Activated CD4-positive, CD25-positive, alpha-beta regulatory T cell treated with anti-CD3 and anti-CD28 coated beads, Interleukin-2, amount 50 U/mL, for 16 hours (primary cell): ENCODE measurements at places on chromosomes 4 and X.

- DNase-seq: no peak
Observed at GRCh38 chrX:56978172-56978571, 17.2 kb downstream of the SPIN3 start.

DNA sequence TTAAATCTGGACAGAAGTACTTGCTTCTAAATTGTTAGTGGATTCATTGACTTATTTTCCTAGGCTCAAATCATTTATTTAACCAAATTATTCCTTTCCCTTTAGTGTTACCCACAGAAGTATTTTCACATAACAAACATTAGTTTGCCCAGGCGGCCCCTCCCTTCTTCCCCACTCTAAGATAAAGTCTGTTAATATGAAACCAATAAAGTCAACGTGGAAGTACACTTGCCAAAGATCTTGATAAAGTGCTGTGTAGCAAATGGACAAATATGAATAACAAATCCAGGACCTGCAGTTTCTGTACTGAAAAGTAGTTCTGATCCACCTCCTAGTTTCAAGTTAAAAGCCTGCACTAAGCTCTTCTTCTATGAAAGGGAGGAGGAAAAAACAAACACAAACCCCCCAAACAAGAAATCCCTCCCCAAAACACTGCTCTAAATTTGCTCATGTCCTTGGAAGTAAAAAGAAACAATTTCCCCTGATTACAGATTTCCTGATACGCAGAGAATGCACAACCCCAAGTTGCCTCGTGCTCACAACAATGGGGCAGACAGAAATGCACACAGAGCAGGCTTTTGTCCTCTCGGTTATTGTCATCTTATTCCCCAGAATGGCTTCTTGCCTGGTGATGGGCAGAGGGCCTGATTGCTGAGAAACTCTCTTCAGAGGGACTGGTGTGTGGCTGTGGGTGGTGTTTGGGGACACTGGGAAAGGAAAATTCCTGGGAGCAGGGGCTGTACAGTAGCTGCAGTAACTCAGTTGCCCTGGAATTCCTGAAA lies 23.2 kb downstream of the TMSB4X start:
- no peak for DNase-seq

GRCh38 chr4:156298230-156298629 lies 344.6 kb upstream of the CTSO start:
- no peak for DNase-seq

DNA sequence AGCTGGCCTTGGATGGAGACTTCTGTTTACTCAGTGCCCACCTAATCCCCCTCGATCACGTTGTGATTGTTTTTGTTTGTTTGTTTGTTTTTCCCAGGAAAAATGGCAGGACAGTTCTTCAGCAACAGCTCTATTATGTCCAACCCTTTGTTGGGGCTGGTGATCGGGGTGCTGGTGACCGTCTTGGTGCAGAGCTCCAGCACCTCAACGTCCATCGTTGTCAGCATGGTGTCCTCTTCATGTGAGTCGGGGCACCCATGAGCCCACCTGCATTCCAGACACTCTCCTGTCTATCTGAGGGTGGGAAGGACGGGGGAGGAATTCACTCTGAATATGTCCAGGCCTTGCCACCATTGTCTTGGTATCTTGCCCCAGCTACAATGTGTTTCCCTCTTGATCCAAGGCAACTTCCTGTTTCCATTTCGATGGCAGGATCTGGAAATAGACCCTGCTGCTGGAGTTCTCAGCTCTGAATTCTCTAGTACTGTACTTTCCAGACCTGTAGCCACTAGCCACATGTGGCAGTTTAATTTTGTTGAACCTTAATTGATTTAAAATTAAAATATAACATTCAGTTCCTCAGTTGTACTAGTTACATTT lies 10.5 kb downstream of the SLC34A2 start:
- DNase-seq: no peak

GRCh38 chrX:45762699-45763647 lies 562.3 kb upstream of the DIPK2B start:
- DNase-seq: no peak

- DNase-seq: no peak
Observed at GRCh38 chr4:87919941-87920340, 55.6 kb upstream of the SPP1 start.

- no peak for DNase-seq
Observed at GRCh38 chrX:19810006-19810774, 77.2 kb downstream of the SH3KBP1 start.

- DNase-seq: no peak
Observed at GRCh38 chrX:101415180-101416145, 7.4 kb downstream of the HNRNPH2 start.

GRCh38 chr4:2741626-2742025 lies 14.5 kb downstream of the TNIP2 start:
- no peak for DNase-seq

DNA sequence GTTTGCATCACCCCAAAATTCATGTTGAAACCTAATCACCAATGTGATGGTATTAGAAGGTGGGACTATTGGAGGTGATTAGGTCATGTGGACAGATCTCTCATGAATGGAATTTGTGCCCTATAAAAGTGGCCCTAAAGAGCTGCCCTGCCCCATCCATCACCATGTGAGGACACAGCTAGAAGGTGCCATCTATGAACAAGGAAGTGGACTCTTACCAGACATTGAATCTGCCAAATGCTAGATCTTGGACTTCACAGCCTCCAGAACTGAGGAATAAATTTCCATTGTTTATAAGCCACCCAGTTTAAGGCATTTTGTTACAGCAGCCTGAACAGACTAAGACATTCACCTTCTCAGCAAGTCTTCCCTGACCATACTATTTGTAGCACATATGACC lies 7.5 kb downstream of the PLA2G12A start:
- DNase-seq: no peak

GRCh38 chr4:60952921-60953320 lies 247.2 kb upstream of the ADGRL3 start:
- DNase-seq: no peak

GRCh38 chr4:72665171-72665968 lies 96.3 kb upstream of the ADAMTS3 start:
- no peak for DNase-seq

DNA sequence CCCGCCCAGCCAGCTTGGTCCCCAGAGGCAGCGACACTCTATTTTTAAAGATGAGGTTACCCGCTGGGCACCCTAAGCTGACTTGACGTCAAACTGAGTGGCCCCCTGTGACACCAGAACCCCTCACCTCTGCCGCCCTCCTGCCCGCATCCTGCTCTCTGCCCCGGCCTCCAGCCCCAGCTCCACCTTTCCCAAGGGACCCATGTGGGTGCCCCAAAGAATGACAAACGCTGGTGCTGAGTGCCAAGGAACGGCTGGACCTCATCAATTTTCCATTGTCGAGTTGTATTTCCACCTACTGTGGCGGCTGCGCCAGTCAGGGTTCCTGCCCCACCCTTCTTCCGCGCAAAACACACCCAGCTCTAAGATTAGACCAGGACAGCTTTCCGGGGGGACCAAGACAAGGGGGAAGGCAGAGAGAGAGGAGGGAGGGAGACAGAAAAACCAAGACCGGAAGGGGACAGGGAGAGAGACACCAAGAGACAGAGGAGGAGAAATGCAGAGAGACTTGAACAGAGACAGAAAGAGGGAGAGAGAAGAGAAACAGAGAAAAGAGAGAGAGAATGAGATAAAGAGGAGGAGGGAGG lies 2.0 kb downstream of the PRKX start:
- DNase-seq: no peak

- no peak for DNase-seq
Observed at GRCh38 chrX:101803451-101803850, 128.4 kb downstream of the ZMAT1 start.

DNA sequence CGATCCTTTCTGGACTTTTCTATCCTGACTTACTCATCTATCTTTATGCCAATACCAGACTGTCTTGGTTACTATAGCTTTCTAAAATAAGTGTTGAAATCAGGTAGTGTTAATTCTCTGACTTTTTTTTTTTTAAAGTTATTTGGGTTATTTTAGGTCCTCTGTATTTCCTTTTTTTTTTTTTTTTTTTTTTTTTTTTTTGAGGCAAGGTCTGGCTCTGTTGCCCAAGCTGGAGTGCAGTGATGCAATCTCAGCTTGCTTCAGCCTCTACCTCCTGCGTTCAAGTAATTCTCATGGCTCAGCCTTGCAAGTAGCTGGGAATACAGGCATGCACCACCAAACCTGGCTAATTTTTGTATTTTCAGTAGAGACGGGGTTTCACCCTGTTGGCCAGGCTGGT lies 2.8 kb upstream of the NELFA start:
- no peak for DNase-seq

- no peak for DNase-seq
Observed at GRCh38 chr4:38155589-38156294, 195.5 kb downstream of the PTTG2 start.
